ENCODE measurements at places on chromosomes 2 and 18. TPM values are rescaled to one million over a fixed set of nuclear protein-coding genes. Genes with fewer than 3 reads are reported as not detected.
A peak's percentile ranks its signal among the peaks of the same experiment; 100 is the strongest.

DNA sequence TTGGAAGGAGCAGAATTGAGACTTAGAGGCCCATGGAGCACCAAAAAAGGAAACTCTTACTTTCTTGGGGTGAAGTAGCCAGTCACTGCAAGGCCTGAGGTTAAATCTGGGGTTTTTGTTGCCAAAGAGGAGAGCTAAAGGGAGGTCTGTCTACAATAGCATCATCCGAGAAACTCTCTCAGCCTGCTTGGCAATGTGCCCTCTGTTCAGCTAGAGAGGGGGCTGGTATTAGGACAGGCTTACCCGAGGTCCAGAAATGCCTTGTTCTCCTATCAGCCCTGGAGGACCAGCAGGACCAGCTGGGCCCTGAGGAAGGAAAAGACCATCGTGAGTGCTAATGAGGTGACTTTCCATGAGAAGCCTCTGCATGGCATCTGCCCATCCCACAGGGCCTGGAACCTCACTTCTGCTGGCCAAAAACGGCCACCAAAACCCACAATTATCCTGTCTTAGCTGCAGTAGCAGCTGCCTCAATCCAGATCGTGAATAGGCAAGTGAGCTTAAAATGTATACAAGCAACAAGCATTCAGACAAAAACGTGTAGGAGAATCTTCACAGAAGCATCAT, 61.6 kb downstream of the COL6A3 start:
- no peaks in the 10 kb centered on the region for H3K4me1 ChIP-seq
- H3K36me3 ChIP-seq: no peaks in the 10 kb centered on the region
- H3K4me3 ChIP-seq: no peak overlapping the region
- DNase-seq: no peak
- no peak overlapping the region for H3K27ac ChIP-seq
- H3K27me3 ChIP-seq: peaks cover 44% of the 10 kb centered on the region

The TRPM8 gene
- not detected for total RNA-seq

The BCS1L gene
- 52.2 TPM for total RNA-seq

DNA sequence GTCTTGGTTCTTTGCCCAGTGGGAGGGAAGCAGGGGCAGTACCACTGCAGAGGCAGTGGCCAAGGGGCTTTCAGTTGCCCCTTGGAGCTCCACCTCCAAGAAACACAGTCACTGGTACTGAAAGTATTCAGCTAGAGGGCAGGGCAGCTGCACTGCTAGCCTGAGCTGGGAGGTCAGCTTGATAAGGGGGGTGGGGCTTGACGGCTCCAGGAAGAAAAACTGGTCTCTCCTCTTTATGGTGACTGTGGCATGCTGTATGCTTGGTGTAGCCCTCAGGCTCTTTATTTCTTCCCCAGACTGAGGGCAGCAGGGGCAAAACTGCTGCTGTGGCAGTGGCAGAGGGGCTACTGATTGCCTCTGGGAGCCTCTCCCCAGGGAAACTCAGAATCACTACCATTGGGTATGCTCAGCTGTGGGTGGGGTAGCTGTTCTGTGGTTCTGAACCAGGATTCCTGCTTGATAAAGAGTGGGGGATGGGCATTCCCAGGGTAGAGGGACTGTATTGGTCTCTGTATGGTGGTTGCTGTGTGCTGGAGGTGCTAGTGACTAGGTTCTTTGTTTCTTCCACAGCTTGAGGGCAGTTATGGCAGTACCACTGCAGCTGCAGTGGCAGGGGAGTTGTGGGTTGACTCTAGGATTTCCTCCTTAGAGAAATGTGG, 134.6 kb upstream of the SCN7A start:
- no peak overlapping the region for H3K4me3 ChIP-seq
- no peaks in the 10 kb centered on the region for H3K4me1 ChIP-seq
- no peaks in the 10 kb centered on the region for H3K36me3 ChIP-seq

DNA sequence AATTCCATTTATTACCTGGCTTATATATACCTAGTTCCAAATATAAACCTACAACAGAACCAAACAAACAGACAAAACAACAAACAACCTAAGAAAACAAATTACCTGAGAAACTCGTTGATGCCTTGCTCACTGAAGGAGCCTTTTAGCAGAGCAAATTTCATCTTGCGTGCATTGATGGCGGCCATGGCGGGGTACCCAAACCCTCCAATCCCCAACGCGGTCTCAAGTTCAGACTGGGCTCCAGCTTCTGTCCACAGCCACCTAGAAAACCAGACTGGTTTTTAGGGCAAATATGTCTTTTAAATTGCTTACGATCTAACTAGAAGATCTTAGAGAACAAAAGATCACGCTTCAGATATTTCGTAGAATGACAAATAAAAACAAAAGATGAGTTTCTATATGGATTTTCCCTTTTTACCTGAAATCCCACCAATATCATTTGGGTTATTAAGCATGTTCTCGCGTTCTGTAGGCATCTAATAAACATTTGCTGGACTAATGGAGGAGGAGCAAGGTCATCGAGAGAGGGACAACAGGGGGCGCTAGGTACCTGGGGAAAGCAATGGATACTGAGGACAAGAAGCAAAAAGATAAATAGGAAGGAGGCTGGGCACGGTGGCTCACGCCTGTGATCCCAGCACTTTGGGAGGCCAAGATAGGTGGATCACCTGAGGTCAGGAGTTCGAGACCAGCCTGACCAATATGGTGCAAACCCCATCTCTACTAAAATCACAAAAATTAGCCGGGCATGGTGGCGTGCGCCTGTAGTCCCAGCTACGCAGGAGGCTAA, 25.2 kb downstream of the PDIA6 start:
- H3K4me1 ChIP-seq: peaks cover 2% of the 10 kb centered on the region
- no peak overlapping the region for H3K4me3 ChIP-seq
- peaks cover 100% of the 10 kb centered on the region for H3K36me3 ChIP-seq

- H3K27me3 ChIP-seq: peaks cover 58% of the 10 kb centered on the region
- no peaks in the 10 kb centered on the region for H3K36me3 ChIP-seq
- no peaks in the 10 kb centered on the region for H3K4me1 ChIP-seq
Measured at GRCh38 chr18:57802213-57803102, 657 bp downstream of the ATP8B1 start.

The L3MBTL4 gene
- total RNA-seq: 13.9 TPM

DNA sequence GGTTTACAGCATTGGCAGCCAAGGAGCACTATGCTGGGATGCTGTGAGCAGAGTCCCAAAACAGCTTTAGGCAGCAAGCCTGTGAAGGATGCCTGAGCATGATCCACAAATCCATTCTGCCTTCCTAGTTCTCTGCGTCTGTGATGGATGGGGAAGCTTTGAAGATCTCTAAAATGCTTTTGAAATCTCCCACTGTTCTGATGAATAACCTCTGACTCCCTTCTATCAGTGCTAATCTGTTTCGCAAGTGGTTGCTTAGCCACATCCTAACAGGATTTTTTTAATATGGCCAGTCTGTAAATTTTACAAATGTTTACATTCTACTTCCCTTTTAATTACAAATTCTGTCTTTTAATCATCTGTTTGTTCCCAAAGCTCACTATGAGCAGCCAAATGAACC, 319.2 kb downstream of the GULP1 start:
- H3K27me3 ChIP-seq: no peaks in the 10 kb centered on the region
- DNase-seq: peak; percentile 48
- H3K36me3 ChIP-seq: no peaks in the 10 kb centered on the region
- H3K4me3 ChIP-seq: no peak overlapping the region
- no peak overlapping the region for H3K27ac ChIP-seq

GRCh38 chr2:134462275-134462674, 208.4 kb downstream of the MGAT5 start:
- no peaks in the 10 kb centered on the region for H3K36me3 ChIP-seq
- no peak for DNase-seq
- H3K4me3 ChIP-seq: no peak overlapping the region

The NHEJ1 gene
- 14.0 TPM for total RNA-seq

DNA sequence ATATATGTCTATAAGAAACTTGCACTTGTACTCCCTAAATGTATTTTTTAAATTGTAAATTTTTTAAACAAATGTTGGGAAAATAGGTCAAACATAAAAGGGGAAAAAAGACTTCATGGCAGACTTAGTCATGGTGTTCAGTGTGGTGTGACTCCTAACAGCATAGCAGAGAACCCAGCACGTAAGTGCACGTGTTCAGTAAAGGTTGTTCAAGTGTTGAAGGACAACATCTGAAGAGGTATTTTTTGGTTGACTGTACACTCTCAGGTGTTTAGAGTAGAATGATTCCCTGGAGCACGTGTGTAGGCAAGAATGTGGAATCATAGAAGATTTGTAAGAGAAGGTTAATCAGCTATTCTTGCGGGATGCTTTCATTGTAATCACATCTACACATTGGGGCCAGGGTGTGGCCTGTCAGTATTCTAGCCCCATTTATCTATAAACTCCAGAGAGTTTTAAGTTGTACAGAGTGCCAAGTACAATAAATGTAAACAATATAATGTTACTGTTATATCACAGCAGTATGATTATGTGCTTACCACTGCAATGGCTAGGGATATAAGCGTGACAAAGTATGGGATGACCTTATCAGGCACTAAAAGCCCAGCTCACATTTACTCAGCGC, 106.8 kb downstream of the CRIM1 start:
- no peak overlapping the region for H3K4me3 ChIP-seq
- H3K36me3 ChIP-seq: no peaks in the 10 kb centered on the region
- H3K4me1 ChIP-seq: peaks cover 27% of the 10 kb centered on the region
- H3K27ac ChIP-seq: no peak overlapping the region
- DNase-seq: no peak

GRCh38 chr2:191298306-191298705, 53.1 kb downstream of the MYO1B start:
- no peaks in the 10 kb centered on the region for H3K36me3 ChIP-seq
- no peaks in the 10 kb centered on the region for H3K27me3 ChIP-seq
- no peak overlapping the region for H3K4me3 ChIP-seq
- peaks cover 14% of the 10 kb centered on the region for H3K4me1 ChIP-seq

DNA sequence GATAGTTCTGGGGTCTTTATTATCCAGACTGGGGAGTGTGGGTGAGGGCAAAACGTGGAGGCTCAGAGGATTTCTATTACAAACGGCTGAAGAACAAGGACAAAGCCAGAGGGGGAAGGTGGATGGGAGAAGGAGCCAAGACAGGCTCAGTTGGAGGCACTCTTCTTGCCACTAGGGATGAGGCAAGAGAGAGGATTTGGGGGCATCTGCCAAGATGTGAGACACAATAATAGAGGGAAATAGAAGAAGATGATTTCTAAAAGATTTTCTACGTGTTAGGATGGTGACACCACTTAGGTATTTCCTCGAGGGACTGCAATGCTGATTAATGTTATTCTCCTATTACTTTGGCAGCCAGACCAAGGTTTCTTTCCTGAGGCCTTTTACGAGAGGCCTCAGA, 71.8 kb downstream of the APOB start:
- no peaks in the 10 kb centered on the region for H3K4me1 ChIP-seq
- no peak for DNase-seq
- H3K27me3 ChIP-seq: no peaks in the 10 kb centered on the region
- no peaks in the 10 kb centered on the region for H3K36me3 ChIP-seq
- H3K4me3 ChIP-seq: no peak overlapping the region

The TUBA4A gene
- total RNA-seq: 84.0 TPM

The SPATA3 gene
- total RNA-seq: not detected

Data from left lung (tissue), 14 donors.